HepG2 (cell line): ENCODE measurements at places on chromosomes 4 and X. TPM values are rescaled to one million over a fixed set of nuclear protein-coding genes. Genes with fewer than 3 reads are reported as not detected.

The NPNT gene
- total RNA-seq, result 10.0 and 19.1 TPM in 2 replicates

The LNX1 gene
- total RNA-seq, result 0.49 and 0.62 TPM in 2 replicates

The SLC26A1 gene
- total RNA-seq, result 7.2 and 22.9 TPM in 2 replicates

The SORBS2 gene
- 25.0 and 29.0 TPM in 2 replicates for total RNA-seq

The IDUA gene
- total RNA-seq, result 0.32 and 1.0 TPM in 2 replicates

The PRKG2 gene
- 0.04 TPM in 1 of 2 replicates, not detected in the other for total RNA-seq

The CT45A3 gene
- not detected in 2 replicates for total RNA-seq

The CXCR3 gene
- 0.17 and 0.18 TPM in 2 replicates for total RNA-seq

The AKAP14 gene
- total RNA-seq, result 1.7 and 1.9 TPM in 2 replicates

The FRMD7 gene
- total RNA-seq, result not detected in 2 replicates

The GUCY1A1 gene
- not detected in 2 replicates for total RNA-seq
